Activated CD4-positive, alpha-beta T cell treated with anti-CD3 and anti-CD28 coated beads, Interleukin-2, Interleukin-4, amounts not matched to agents 100 ng/mL and 50 ng/mL, durations not matched to agents 16 hours and 8 hours (primary cell): ENCODE measurements at places on chromosomes 12 and 14.

DNA sequence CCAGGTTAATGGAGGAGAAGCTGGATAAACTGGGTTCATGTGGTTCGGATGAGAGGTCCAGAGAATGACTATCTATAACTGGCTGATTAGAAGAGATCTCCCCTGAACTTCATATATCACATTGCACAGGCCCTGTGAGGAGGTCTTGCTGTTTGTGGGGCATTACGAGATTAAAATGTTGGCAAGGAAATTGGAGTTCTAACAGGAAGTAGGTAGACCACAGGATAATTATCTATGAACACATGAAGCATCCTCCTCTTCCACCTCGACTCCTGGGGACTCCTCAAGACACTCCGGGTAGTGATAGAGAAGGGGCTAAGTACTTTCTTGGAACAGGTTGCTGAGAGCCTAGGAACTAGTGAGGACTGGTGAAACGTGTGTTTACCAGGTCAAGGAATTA lies 418.8 kb downstream of the KCNH5 start:
- DNase-seq, result no peak

GRCh38 chr14:68384335-68384734 lies 408.5 kb downstream of the ZFP36L1 start:
- no peak for DNase-seq

- no peak for DNase-seq
Measured at GRCh38 chr12:114696443-114697242, 12.7 kb upstream of the TBX3 start.

GRCh38 chr14:40402957-40403356 lies 970.7 kb upstream of the FBXO33 start:
- no peak for DNase-seq

DNA sequence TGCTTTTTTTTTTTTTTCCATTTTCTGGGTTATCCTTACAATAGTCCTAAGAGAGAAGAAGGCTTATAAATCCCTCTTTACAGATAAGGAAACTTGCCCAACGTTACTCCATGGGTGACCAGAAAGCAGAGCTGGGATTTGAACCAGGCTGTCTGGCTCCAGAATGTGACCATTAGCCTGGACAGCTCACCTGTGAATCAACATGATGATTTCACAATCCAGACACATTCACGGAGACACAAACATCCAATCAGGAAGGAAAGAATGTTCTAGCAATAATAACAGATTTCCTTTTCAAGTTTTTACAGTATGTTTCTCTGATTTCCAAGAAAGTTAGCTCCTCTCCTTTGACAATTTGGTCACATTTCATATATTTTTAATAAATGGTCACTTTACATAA lies 118.3 kb downstream of the GALC start:
- DNase-seq, result no peak
